DMS79 treated with DMSO at 0.1 percent for 48 hours (cell line): ENCODE measurements at places on chromosomes 12 and 14.
A peak's percentile ranks its signal among the peaks of the same experiment; 100 is the strongest.

GRCh38 chr12:109731231-109731731, 17.7 kb downstream of the FAM222A start:
- no peak for DNase-seq

- DNase-seq: no peak
Observed at GRCh38 chr12:125111403-125111802, 46.2 kb downstream of the AACS start.

DNA sequence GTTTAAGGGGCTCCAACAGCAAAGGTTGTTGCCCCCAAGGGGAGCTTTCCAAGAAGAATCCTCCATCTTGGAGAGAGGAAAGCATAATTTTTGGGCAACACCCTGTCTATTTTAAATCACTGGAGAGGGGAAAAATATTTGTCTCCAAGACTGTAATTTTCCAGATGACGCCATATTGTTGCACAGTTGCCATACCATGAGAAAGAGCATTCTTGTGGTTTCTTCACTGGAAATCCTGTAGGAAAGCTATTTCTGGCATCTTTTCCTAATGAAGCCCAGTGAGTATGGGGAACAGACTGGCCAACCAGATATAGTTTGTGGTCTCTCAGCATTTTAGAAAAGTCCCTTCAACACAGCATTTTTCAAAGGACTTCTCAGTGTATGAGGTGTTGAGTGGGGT, 88.1 kb upstream of the MANSC4 start:
- no peak for DNase-seq

DNA sequence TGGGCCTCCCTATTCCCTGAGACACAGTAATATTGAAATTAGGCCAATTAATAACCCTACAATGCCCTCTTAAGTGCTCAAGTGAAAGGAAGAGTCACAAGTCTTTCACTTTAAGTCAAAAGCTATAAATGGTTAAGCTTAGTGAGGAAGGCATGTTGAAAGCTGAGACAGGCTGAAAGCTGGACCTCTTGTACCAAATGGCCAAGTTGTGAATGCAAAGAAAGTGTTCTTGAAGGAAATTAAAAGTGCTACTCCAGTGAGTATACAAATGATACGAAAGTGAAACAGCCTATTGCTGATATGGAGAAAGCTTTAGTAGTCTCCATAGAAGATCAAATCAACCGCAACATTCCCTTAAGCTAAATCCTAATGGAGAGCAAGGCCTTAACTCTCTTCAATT, 140.8 kb downstream of the PTCSC3 start:
- DNase-seq: peak; percentile 100

DNA sequence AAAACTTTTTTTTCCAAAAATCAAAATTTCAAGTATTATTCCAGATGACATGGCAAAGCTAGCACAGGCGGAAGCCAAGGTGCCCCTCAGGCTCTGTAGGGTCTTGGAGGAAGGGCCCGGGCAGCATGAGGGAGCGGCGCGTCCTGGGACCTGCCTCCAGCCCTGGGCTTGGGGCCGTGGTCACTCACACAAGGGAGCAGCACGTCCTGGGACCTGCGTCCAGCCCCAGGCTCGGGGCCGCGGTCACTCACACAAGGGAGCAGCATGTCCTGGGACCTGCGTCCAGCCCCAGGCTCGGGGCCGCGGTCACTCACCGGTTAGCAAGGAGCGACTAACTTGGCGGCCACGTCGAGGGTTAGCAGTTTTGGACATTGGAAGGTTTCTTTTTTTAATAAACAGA, 11.9 kb upstream of the GOLGA3 start:
- no peak for DNase-seq

GRCh38 chr12:32834122-32834521, 62.5 kb downstream of the PKP2 start:
- DNase-seq: no peak

GRCh38 chr12:114479831-114480230, 73.9 kb upstream of the TBX5 start:
- DNase-seq: no peak

- no peak for DNase-seq
Observed at GRCh38 chr12:38427442-38427841, 110.9 kb downstream of the ALG10B start.

GRCh38 chr14:76191297-76191696, 39.6 kb downstream of the GPATCH2L start:
- DNase-seq: no peak

DNA sequence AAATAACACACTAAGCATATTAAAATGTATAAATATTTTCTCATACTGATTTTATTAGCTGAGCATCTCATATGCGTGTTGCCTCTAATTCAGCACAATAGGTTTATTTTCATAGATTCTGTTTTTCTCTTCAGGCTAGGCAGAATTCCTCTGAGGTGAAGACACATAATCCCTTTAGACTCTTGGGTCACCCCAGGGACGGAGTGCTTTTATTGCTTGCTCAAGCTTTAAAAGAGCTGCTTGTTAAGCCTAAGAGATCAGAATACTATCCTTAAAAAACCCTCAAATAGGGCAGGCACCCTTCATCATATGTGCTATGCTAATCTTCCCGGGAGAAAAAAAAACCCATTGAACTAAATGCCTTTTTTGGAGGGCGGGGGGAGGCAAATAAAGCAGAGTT, 390.1 kb downstream of the KCNH5 start:
- no peak for DNase-seq

- DNase-seq: no peak
Observed at GRCh38 chr12:63090716-63091115, 60.3 kb downstream of the AVPR1A start.

DNA sequence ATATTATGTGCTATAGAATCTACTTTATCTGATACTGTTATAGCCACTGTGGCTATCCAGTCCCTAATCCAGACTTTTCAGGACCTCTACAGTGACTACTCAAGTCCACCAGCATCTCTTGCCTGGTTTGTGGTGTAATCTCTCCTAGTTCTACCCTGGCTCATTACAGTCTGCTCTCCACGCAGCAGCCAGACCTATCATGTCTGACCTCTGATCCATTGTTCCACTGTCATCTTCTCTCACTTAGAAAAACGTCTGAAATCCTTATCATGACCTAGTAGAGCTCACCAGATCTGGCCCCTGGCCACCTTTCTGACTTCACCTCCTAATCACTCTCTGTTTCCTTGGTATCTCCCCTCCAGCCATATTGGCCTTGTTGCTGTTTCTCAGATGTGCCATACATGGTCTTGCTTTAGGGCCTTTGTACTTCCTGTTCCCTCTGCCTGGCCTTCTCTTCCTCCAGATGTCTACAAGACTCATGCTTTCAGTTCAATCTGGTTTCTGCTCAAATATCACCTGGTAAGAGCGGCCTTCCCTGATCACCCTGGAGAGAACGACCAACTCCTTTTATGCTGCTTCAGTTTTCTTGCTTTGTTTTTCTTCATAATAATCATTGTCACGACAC, 475.5 kb downstream of the AACS start:
- DNase-seq: no peak

- DNase-seq: no peak
Observed at GRCh38 chr12:127787544-127787943, 479.4 kb upstream of the TMEM132C start.

GRCh38 chr14:32377046-32377646, 48.0 kb downstream of the AKAP6 start:
- no peak for DNase-seq
